ENCODE measurements at places on chromosomes 4 and X. TPM values are rescaled to one million over a fixed set of nuclear protein-coding genes. Genes with fewer than 3 reads are reported as not detected.

DNA sequence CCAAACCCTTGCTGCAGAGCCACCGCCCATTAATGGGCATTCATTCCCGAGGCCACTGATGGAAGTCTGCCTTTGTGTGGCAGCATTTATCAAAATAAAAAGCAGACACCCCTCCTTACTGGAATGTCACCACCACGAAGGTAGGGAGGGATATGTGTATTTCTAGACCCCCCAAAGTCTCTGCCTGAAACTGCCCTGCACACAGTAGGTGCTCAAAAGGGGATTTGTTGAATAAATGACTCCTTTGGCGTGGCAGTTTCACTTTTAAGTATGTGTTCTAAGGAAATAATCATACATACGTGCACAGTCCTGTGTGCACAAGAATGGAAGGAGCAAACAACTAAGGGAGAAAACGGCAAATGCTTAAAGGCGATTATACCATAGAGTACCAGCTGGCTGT is 23.6 kb upstream of the GLOD5 start:
- no peak for DNase-seq

GRCh38 chr4:109548655-109549054 is 11.4 kb upstream of the MCUB start:
- DNase-seq = no peak

FGB gene
- total RNA-seq = 40.2 TPM

SGCB gene
- total RNA-seq = 39.3 TPM

USP17L28 gene
- total RNA-seq = not detected

- DNase-seq = peak; percentile 64
Observed at GRCh38 chr4:15778289-15779241, at the start of gene CD38. CD38 (plus strand) TSS chr4:15778328; CDS start chr4:15778415, 87 bp downstream.

Measured in gastrocnemius medialis (tissue), 4 donors.